Lung (tissue), 17 donors: ENCODE measurements at places on chromosomes 11 and 22. TPM values are rescaled to one million over a fixed set of nuclear protein-coding genes. Genes with fewer than 3 reads are reported as not detected.

GRCh38 chr11:36097219-36097650, 153.4 kb downstream of the LDLRAD3 start:
- H3K36me3 ChIP-seq, result peaks cover 8% of the 10 kb centered on the region
- H3K27me3 ChIP-seq, result no peaks in the 10 kb centered on the region
- DNase-seq, result no peak
- no peaks in the 10 kb centered on the region for H3K4me1 ChIP-seq

SPI1 gene
- 123 TPM for polyA plus RNA-seq

GRCh38 chr11:33269822-33270221, 12.6 kb downstream of the HIPK3 start:
- H3K4me3 ChIP-seq, result no peak overlapping the region
- no peaks in the 10 kb centered on the region for H3K27me3 ChIP-seq
- no peaks in the 10 kb centered on the region for H3K36me3 ChIP-seq
- no peak for DNase-seq

- peaks cover 1% of the 10 kb centered on the region for H3K4me1 ChIP-seq
- no peak overlapping the region for H3K27ac ChIP-seq
- no peak overlapping the region for H3K4me3 ChIP-seq
- H3K27me3 ChIP-seq, result no peaks in the 10 kb centered on the region
- no peaks in the 10 kb centered on the region for H3K36me3 ChIP-seq
- no peak for DNase-seq
These were observed 61.0 kb downstream of the TEAD1 start for GRCh38 chr11:12735262-12735661.

- no peak overlapping the region for H3K4me3 ChIP-seq
- peaks cover 50% of the 10 kb centered on the region for H3K27me3 ChIP-seq
- no peak overlapping the region for H3K27ac ChIP-seq
- H3K4me1 ChIP-seq, result peaks cover 11% of the 10 kb centered on the region
- DNase-seq, result no peak
- no peaks in the 10 kb centered on the region for H3K36me3 ChIP-seq
These were observed 2.8 kb upstream of the GALR3 start for GRCh38 chr22:37820350-37820749.

BIK gene
- 3.1 TPM for polyA plus RNA-seq

GRCh38 chr11:134273317-134273712, 2.9 kb upstream of the GLB1L3 start:
- no peak overlapping the region for H3K27ac ChIP-seq
- H3K4me3 ChIP-seq, result no peak overlapping the region
- peaks cover 68% of the 10 kb centered on the region for H3K27me3 ChIP-seq
- H3K4me1 ChIP-seq, result peaks cover 15% of the 10 kb centered on the region

DNA sequence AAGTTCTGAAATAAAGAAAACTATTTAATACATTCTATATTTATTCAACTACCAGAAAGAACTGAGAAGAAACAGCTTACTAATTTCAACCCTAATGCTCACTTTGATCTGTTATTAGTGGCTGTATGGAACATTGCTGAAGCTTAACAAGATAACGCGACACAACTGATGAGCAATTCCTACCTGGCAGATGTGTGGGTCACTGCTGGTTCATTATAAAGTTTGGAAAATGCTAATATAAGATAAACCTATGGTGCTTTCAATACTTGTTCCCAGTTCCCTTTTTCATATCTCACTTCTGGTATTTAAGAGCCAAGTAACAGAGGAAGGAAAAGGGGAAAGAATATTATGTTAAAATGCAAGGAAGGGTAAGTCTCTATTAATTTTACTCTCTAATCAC, 10.5 kb downstream of the CTSC start:
- no peak overlapping the region for H3K4me3 ChIP-seq
- no peak for DNase-seq
- no peak overlapping the region for H3K27ac ChIP-seq
